NCI-H187 (cell line): ENCODE measurements at places on chromosomes 4 and X.

DNA sequence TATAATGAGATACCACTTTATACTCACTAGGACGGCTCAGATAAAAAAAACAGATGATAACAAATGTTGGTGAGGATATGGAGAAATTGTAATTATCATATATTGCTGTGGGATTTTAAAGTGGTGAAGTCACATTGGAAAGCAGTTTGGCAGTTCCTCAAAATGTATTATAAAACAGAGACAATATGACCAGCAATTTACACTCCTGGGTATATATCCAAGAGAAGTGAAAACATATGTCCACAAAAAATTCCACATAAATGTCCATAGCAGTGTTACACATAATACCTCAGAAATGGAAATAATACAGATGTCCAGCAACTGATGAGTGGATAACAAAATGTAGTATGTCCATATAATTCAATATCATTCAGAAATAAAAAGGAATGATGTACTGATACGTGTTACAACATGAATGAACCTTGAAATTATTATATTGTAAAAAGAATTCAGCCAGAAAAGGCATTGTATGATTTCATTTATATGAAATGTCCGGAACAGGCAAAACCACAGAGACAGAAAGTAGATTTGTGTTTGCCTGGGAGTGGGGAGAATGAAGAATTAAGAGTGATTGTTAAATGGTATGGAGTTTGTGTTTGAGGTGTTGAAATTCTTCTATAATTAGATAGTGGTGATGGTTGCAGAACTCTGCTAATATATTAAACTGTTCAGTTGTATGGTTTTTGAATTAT lies 220.9 kb downstream of the SLC7A11 start:
- no peak for DNase-seq

DNA sequence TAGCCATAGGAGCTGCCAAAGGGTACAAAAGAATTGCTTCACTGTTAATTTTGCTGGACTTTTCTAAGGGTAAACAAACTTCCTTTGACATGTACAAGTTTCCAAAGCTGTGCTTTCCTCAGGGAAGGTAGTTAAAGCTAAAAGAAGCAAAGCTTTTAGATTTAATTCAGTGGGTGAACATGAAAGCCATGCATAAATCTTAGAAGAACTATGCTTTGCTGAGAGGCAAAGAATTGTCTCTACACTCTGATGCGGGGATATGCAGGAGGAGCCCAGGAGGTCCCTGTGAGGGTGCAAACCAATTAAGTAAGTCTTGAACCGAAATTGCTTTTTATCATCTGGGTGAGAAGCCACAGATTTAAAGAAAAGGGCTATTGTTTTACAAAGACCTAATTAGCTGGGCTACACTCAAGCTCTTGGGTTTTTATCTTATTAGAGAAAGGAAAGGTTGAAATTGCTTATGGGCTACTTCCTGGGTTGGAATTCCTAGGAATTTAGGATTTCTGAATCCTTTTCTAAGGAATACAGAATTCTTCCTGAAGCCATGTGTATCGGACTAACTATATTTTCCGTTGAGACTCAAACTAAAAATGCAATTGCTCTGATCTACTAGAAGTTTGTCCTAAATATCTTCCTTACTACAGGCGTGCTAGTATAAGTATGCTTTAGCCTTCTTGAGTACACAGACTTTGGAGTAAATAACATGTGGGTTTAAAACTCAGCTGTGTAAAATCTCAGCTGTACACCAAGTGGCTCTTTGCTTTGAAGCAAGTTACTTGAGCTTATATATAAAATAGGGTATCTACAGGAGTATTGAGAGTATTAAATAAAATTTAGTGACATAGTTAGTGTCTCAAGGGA lies 188.4 kb upstream of the ANK2 start:
- no peak for DNase-seq

- no peak for DNase-seq
These were observed 793 bp upstream of the DCUN1D4 start for GRCh38 chr4:51842167-51842553.

DNA sequence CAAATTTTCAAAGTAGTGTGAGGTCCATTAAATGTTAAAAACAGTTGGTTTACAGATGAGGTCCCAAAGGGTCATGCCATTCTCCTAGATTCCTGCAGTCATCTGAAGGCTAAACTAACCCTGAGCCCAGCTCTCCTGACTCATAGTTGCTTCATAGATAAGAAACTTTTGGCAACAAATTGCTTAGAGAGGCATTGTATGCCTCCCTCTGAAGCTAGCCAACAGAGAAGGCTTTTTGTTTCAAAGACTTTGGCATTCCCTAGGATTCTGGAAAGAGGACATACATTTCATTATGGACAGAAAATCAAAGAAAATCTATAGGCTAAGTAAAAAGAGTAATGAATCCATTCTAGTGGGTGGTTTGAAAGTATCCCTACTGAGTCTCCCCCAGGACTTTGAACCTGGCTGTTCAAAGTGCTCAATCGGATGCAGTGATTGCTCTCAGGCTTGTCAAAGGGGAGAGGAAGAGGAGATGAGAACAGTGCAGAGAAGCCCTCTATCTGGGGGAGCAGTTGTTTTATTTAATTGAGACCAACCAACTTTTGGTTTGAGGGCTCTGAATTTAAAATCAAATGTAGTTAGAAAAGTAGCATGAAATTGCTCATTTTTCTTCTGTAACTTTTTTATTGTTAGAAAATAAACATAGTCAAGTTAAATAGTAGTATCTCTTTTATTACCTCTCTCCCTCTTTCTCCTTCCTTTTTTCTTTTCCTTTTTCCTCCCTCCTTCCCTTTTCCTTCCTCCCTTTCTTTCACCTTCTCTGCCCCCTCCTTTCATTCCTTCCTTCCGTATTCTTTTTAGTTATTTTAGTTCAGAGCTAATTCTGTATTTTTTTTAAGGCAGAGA lies 72.3 kb upstream of the ZNF518B start:
- DNase-seq, result no peak

- no peak for DNase-seq
These were observed 3.7 kb upstream of the OSTC start for GRCh38 chr4:108646706-108647105.

- DNase-seq, result no peak
These were observed 6.7 kb upstream of the MSX1 start for GRCh38 chr4:4852591-4853362.

DNA sequence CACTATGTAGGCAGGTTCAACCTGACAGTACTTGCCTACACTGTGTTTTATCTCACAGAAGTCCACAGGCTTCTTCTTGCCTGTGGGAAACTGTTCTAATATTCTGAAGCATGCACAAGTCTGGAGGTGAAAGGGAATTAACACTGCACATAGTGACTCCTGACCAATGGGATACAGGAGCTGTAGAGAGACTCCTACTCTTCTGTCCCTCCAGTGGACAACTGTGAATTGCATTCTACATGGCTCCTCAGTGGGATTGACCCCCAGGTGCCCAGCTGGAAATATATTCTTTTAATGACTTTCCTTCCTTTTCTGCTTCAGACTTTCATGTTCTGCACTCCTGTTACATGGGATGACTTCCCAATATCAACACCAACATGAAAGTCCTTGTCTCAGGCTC lies 8.2 kb upstream of the YIPF6 start:
- no peak for DNase-seq

GRCh38 chr4:30402276-30402675 lies 317.9 kb upstream of the PCDH7 start:
- no peak for DNase-seq

- no peak for DNase-seq
These were observed 20.2 kb downstream of the MTTP start for GRCh38 chr4:99594818-99595217.

DNA sequence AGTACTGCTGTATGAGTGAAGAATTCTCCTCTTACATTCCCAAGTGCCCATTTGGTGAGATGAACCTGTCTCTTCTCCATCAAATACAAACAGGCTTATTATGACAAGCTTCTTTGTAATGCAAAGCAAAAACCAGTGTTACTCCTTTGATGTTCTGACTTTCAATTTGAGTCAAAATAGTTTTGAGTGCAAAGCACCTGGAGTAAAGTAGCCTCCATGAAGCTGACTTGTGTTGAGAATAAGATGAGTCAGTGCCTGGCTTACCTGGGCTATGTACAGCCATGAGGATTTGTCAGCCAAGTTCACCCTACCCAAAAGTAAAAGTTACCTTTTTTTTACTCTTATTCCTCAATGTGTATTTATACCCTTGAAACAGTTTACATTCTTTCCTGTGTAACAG lies 132.5 kb upstream of the FMR1 start:
- DNase-seq, result no peak

DNA sequence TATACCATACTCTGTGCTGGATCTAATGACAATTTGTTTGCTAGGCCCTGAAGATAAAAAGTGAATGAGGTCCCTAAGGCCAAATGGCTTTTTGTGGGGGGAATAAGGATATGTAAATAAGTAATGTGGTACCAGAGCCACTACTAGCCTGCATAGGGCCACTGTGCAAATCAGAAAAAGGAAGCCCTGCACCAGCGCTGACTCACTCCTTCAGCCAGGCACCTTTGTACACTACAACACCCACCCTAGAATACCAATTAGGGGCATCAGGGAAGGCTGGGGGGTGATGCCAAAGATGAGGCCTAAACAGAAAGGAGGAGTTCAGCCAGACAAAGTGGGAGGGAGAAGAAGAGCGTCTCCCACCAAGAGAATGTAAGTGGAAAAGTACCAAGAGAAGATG lies 122.2 kb downstream of the CAMK2D start:
- DNase-seq, result no peak

GRCh38 chrX:18894156-18894555 lies 89.8 kb downstream of the PHKA2 start:
- DNase-seq, result no peak

GRCh38 chr4:177251237-177251636 lies 58.4 kb upstream of the NEIL3 start:
- DNase-seq, result no peak

- DNase-seq, result no peak
These were observed 10.0 kb downstream of the ETFDH start for GRCh38 chr4:158682066-158682465.

DNA sequence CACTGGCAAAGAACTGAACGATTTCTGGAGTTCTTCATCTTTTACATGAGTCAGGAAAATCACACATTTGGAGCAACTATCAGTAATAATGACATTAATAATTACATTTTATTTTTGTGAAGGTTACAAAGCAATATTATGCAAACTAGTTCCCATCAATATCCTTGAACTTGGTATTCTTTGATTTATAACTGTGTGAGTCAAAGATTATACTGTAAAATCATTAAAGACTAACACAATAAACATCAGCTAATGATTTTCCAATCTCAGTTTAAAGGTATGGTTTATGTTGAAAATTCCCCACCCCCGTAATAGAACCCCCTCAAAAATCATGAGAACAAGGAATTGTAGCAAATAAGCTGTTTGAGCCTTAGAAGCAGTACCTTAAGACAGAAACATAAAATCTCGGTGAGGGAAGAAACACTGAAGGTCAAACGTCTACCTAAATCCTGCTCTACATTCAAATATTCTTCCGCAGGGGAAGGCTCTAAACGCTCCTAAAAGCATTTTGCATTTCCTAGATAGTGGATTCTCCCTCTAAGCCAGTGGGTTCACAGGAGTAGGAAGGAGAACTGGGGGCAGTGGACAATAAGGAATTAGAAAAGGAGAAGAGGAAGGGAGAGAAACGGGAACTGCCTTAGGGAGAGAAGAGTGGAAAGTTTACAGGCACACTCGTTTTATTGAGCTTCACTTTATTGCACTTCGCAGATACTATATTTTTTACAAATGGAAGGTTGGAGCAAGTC lies 22.3 kb upstream of the SH3D19 start:
- DNase-seq, result no peak

- no peak for DNase-seq
These were observed 200.9 kb upstream of the PPP1R2C start for GRCh38 chrX:42978655-42979379.

DNA sequence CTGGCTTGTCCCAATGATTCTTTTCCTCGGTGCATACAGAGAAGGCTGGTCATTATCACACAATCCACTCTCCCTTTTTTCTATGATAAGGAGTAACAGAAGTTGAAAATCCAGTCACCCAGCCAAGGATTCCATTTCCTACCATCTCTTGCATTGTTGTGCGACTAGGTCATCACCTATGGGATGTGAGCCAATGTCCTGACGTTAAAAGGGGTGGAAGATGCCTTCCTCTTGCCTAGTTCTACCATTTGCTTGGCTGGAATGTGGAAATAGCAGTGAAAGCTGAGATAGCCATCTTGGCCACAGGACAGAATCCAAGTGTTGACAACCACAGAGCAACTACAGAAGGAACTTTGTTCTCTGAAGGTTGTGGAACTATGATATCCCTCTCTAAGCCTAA lies 132.2 kb upstream of the KIT start:
- no peak for DNase-seq

- DNase-seq, result no peak
These were observed at the start of gene SLC25A6 for GRCh38 chrX:1391707-1392375. Gene SLC25A6, minus strand, starts transcription at chrX:1392113. Its CDS starts 104 bp downstream, at chrX:1392009.

- no peak for DNase-seq
These were observed 732 bp downstream of the NLGN4X start for GRCh38 chrX:6227935-6228334.

DNA sequence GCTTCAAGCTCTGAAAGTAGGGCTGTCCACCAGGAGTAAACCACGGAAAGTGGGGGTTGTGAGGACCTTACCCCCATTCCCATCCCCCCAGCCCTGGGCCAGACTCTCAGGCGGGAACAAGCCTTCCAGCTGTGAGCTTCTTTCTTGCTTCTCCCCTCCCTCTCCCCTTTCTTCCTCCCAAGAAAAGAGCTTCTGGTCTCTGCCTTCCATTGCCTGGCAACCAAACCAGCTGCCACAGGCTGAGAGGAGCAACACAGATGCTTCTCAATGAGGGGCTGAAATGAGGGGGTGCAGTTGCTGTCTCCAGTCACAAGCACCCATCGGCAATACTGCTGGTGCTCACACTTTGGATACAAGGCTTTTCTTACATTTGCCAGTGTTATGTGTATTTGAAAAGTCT lies 72.5 kb downstream of the SLC16A2 start:
- DNase-seq, result no peak

DNA sequence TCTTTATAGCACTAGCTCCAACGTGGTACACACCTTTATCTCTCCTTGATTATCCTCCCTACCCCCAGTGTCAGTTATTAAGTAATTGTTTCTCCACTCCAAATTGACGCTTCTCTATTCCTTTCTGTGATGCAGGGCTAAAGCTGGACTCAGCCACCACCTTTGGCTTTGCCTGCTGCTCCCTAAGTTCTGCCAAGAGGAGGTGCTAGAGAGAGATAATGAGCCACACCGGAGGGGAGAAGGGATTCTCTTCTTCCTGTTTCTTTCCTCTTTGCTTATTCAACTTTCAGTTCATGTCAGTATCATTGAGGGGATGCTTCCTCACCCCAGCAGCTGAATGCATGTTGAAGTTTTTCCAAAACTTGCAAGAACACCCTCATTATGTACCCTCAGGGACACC lies 176.5 kb downstream of the GBA3 start:
- DNase-seq, result no peak

GRCh38 chr4:19683426-19683825 lies 568.3 kb upstream of the SLIT2 start:
- DNase-seq, result no peak

GRCh38 chr4:184775854-184776555 lies 42.1 kb upstream of the CENPU start:
- DNase-seq, result no peak

- DNase-seq, result no peak
These were observed 11.0 kb downstream of the STIM2 start for GRCh38 chr4:26871611-26872010.
